Mucosa of descending colon (tissue), 3 donors: ENCODE measurements at places on chromosomes 7 and 10. TPM values are rescaled to one million over a fixed set of nuclear protein-coding genes. Genes with fewer than 3 reads are reported as not detected.

DNA sequence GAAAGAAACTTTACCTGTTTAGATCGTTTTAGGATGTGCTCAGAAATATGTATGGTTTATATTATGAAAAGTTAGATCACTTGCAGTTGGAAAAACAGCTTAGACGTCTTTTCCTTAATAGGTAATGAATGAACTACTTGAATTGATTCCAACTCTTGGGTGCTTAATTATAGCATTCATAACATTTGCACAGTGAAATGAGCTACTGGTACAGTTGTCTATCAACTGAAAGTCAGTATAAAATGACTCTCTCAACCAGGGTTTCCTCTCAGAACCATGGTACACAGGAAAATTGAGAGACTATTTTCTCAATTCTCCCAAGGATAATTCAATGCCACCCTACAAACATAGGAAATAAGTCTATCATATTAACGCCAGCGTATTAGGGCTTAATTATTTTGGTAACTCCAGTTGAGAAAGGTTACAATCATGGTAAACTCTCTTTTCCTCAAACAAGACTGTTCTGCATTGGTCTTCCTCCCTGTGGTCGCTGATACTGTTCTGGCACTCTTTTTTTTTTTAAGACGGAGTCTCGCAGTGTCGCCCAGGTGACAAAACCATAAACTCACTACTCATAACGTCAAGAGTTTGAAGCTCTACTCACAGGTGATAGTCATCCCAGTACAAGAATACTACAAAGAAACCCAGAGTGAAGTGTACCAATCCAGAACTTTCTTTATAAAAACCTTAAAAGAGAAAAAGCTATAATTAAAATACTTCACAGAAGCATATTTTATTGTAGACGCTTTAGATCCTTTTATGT lies 2.0 kb downstream of the ANLN start:
- DNase-seq: no peak

GRCh38 chr10:5064656-5065055 lies 29.6 kb upstream of the AKR1C3 start:
- no peak for DNase-seq

GRCh38 chr7:18890885-18891621 lies 226.4 kb downstream of the TWIST1 start:
- no peak for DNase-seq

GRCh38 chr10:95469676-95470075 lies 91.5 kb downstream of the SORBS1 start:
- no peak for DNase-seq

DNA sequence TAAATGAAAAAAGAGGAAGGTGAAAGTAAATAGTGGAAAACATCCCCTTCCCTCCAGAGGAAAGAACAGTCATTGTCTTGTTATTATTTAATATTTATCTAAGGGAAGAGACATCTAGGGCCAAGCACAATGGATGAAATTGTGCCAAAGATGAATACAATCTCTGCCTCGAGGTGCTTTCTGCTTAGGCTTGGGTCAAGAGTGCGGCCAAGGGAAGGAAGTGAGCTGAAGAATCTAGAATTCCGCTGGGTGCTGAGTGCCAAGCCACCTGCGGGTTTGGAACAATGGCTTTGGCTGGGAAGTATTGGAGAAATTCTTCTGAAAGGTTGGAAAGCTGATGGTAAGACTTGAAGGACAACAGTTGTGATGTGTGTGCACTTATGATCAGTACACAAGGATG lies 531.3 kb upstream of the FZD8 start:
- no peak for DNase-seq

DNA sequence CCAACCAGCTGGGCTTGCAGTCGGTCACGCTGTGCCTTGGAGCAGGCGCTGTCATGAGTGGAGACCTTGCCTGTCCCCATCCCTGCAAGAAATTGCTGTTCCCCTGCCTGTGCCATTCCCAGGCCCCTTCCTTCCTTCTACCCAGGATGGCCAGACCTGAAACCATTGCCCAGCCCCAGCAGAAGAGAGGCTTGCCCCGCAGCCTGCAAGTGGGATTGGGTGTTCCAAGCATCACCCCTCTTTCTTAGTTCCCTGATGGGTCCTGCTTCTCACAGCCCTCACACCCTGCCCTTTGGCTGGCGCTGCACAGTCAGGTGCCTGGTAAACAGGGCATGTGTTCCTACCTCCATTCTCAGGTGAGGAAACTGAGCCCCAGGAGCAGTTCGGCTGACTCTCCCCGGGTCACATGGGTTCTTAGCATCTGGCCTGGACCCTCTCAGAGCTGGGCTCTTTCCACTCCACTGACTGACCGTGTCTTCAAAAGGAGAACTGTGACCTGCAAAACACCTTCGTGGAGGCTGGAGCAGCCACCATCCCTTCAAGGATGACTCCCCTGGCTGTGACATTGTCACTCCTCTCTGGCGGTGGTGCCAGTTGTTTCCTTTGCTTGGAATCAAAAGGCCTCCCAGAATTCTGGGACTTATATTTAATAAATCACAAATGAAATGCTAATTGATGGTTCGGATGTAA lies 41.9 kb upstream of the PDCD4 start:
- DNase-seq: no peak

DNA sequence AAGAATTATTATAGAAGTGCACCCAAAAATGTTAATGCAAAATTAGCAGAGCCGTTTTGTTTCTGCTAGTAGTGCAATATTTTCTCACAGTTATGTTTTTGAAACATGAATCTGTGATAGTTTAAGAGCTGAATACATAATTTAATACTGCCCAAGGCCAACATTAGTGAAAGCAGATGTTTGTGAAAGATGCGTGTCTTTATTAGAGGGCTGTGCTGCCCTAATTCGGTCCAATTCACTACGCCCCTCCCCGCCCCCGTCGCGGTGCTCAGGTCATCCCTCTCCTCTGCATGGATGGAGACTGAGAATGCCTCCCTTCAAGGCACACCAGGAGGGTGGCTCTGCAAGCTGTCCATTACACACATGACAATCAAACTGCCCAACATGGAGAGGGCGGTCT lies 172.0 kb downstream of the TEX36 start:
- no peak for DNase-seq

DNA sequence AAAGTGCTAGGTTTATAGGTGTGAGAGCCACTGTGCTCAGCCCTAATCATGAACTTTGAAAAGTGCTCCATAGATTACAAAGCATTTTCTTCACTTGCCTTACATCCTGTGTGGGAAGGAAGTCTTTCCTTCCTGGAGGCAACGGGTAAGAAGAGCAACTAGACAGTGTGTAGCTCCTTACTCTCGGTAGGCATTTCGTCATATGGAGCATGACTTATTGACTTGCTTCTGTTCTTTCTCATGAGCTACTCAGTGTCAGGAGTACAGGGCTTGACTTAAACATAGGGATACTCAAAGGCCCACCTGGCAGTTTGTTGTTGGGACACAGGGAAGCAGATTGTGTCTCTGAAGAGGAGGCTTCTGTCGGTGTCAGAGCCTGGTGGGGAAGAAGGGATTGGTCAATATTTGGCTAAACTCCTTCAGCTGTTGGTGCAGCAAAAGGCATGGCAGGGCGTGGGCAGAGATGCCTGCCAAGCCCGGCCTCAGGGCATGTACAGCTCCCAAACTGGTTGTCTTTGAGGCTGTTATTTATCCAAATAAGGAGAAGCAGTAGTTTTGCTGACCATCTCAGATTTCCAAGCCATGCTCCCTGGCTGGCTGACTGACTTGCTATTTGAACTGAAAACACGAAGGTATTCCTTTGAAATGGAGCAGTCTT lies 248.9 kb downstream of the KIAA1217 start:
- DNase-seq: no peak

- DNase-seq: no peak
Observed at GRCh38 chr10:7561985-7562384, 104.8 kb downstream of the ITIH5 start.

GRCh38 chr10:52703451-52703850 lies 69.1 kb downstream of the MBL2 start:
- no peak for DNase-seq

The SUN3 gene
- total RNA-seq: not detected

The SEMA3E gene
- 2.7 TPM for total RNA-seq

The TMEM225B gene
- 0.58 TPM for total RNA-seq

The CLRN3 gene
- 121 TPM for total RNA-seq
